Naive thymus-derived CD8-positive, alpha-beta T cell (primary cell): ENCODE measurements at places on chromosomes 3 and 15.

- DNase-seq, result no peak
These were observed 193.9 kb downstream of the DTWD1 start for GRCh38 chr15:49814709-49815108.

- DNase-seq, result no peak
These were observed 226.5 kb upstream of the PROK2 start for GRCh38 chr3:72011485-72011884.

GRCh38 chr3:157098121-157098822 lies 61.7 kb downstream of the CCNL1 start:
- DNase-seq, result no peak

DNA sequence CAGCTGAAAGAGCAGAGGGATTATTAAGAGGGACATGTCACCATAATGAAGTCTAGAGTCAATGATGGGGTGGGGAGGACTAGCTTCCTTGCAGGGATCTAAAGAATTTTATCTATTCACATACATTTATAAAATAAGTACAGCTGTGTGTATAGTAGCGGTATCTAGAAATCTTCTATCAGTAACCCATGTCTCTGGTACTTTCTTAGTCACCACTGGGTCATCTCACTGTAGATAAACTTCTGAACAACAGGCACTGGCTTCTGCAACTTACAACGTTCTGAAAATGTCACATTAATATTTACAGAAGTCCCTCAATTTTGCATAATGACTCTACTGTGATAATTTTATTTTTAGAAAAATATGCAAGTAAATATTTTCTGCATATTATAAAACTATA lies 401.7 kb downstream of the TBC1D5 start:
- no peak for DNase-seq

GRCh38 chr3:98968824-98969223 lies 67.3 kb upstream of the DCBLD2 start:
- DNase-seq, result no peak

DNA sequence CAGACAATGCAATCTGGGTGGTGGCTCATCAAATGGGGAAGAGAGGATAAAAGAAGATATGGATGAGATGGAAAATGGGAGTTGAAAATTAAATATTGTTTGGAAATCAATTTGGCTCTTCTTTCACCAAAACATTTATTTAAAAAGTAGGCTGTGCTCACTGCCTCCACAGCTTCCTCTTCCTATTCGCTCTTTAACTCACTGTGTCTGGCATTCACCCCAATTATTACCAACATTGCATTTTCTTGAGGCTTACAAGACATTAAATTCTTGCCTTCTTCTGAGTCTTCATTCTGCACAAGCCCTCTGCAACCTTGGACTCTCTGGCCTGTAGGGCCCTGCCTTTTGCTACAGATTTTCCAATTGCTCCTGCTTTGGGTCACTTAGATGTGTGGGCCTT lies 52.9 kb upstream of the TSPAN3 start:
- no peak for DNase-seq

DNA sequence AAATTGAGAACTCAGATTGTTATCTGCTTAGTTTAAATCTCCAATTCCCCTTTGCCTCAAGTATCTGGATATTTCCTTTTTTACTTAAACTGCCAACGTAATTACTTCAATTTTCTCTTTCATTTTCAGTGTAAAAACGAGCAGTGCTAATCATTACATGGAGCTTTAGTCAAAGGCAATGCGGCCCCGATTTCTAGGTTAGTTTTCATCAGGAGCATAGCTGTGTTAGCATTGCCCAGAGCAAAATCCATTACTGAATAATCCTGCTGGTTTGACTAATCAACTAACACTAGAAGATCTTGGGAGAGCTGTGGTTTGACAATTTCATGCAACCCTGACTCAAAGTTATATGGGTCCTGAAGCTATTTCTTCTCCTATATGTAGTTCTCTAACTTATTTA lies 46.2 kb downstream of the ZPLD1 start:
- DNase-seq, result no peak

DNA sequence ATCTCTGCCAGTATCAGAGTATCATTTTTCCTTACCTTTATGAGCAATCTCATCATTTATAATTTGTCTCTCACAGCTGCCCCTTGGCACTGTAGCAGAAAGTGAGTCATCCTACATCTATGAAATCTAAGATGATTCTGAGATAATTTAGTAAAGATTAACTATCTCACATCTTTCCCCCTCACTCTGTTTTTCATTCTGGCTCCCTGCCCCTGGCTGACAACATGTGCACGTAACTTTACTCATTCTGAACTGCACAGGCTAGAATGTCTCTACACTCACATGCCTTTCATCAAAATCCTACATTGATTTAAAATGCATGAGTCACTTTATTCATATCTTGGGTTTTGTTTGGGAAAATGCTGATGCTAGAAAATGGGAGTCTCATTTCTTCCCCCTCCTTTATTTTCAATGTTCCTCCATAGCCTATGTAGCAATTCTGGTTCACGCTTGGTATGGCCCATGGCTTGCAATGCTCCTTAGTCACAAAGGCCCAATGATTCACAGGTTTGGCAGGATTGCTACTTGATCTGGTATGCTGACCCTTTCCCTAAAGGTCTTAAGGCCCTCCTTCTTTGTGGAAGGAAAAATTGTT lies 838.5 kb downstream of the TUSC7 start:
- DNase-seq, result no peak

DNA sequence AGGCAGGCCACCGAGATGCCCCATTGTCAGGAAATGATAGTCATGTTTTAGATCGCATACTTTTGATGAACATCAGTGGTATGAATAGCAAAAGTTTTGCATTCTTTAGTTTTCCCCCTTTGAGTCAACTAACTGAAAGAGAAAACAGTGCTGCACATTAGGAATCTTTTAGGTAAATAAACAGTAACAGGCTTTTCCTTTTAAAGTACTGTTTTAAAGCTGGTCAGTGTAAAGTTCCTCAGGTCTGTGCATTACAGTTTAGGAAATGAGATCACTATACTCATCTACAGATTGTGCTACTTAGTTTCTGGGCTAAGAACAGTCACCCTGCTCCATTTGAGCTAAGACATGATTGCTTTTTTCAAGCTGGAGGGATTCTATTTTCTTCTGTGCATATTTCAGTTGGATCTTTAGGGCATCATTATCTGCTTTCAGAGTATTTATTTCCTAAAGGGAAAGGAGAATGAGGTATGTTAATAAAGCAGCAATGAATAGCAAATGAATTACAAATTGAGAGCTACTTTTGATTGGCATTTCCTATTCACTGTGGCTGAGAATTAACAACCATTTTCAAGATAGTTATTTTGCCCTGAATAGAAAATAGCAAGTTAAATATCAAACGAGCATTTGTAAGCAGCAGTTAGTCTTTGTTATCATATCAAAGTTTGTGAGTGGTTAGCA lies 36.5 kb downstream of the FAM98B start:
- no peak for DNase-seq

DNA sequence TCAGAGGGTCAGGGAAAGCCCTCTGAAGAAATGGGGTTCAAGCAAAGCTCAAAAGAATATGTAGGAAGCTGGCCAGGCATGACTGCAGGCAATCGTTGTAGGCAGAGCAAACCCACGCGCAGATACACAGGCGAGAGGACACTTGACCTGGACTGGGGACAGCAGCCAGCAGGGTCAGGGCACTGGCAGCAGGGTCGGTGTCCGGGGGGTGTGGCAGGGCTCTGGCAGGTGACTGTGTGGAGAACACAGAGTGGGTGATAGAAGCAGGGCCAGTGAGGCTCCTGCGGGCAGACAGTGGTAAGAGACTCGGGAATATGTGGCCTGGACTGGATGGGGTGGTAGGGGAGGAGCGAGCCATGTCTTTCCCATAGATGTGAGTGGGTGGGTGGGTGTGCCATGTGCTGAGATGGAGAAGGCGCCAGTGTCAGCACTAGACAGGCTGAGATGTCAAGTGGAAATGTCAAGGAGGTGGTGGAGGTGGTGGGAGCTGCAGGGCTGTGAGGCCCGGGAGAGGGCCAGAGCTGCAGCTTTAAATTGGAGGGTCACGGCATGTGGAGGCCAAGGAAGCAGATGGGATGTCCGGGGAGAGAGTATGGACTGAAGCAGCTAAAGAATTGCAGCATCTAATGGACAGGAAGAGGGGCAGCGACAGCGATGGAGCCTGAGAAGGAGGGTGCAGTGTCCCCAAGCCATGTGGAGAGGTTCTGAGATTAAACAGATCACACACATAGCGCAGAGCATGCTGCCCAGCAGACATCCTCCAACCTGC lies 13.4 kb downstream of the TMEM43 start:
- DNase-seq, result no peak

DNA sequence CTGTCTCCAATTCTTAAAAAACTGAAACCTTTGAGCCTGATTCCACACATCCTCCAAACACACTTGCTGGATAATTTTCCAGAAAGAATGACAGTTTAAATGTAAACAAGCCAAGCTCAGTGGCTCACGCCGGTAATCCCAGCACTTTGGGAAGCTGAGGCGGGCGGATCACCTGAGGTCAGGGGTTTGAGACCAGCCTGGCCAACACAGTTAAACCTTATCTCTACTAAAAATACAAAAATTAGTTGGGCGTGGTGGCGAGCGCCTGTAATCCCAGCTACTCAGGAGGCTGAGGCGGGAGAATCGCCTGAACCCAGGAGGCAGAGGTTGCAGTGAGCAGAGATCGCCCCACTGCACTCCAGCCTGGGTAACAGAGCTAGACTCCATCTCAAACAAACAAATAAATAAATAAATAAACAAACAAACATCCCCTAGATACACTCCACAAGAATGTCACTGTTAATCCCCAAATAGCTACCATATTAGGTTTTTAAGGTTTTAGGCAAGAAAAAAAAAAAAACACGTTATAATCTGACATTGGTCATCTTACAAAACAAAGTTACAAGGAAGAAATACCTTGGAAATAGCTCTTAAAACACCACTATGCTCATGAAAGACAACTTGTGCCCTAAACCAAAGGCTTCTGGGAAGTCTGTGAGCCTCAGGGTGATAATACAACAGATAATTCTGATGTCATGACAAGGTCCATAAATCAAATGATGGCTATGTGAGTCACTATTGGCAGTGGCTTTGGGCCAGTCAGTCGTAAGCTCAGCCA lies 13.2 kb downstream of the TNIK start:
- no peak for DNase-seq

DNA sequence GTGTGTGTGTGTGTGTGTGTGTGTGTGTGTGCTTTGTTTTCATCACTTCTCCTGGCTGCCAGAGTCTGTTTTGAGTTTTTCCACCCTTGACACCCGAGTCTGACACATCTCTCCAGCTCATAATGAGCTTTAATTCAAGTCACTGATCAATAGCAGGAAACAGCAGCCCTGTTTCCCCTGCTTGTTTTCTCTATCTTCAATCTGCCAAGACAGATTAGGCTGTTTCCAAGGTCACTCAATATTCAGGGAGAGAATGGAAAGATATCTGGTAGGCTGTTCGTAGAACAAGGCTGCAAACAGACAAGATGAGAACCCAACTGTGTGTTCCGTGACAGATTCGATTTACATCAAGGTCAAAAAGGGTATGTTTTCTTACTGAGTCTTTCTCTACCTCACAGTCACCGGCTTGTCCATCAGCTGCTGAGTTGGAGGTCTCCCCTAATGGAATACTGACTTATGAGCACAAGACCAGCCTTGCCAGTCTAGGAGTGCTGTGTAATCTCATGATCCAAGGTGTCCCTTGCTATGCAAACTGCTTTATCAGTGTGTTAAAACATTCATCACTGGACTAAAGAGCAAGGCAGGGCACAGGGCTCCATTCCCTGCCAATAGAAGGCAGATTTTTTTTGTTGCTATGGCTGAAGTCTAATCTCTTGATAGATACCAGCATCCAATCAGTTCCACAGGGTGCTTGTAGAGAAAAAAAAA lies 187.9 kb upstream of the LMCD1 start:
- no peak for DNase-seq

DNA sequence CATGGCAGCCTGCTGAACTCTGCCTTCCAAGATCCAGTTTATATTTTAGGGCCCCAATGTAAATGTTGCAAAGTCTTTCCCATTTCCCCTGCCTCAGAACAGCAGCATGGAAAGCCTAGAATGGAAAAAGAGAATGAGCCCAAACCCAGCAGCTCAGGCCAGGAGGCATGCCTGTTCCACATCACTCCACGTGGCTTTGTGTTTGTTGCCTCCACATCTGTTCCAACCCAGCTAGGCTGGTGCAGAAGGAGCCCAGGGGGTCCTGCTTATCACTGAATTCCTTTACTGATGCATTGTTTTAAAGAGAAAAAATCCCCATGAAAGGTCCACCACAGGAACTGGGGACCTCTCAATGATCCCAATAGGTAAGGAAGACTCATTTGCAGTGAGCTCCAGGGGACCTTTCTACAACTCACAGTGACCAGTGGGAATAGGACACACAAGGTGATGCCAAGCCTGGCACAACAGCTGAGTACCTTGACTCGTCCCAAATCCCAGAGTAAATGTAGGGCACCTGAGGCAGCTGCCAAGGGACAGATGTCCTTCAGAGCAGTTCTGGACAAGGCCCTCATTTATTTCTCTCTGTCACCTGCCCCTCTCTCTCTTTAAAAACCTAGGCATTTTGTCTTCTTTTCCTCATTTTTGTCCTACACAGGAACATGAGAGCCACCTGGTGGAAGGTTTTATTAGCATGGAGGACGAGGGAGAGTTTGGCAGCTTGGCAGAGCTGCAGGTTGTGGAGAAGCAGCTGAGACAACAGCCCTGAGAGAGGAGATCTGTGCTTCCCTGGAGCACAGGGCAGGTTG lies 41.7 kb upstream of the ADAMTS17 start:
- DNase-seq, result no peak

- no peak for DNase-seq
These were observed 25.6 kb upstream of the ATG7 start for GRCh38 chr3:11246663-11246970.

DNA sequence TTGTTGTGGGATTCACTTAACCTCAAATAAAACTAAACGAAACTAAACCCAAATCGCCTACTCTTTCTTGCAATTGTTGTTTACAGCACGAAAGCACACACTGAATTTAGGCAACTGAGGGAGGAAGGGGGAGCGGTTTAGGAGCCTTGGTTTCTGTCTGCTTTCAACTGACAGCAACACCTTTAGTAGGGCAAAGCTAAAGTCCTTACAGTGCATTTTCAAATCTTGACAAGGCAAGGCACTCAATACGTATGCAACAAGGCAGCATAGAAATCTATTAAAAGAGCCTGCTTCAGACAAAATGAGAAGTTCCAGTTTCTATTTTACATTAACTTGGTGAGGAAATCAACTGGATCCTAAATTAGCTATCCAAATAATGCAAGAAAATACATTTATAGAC lies 174.6 kb downstream of the CHST2 start:
- no peak for DNase-seq

- DNase-seq, result no peak
These were observed 117.9 kb downstream of the MEIS2 start for GRCh38 chr15:36982430-36982829.
